ENCODE measurements at places on chromosomes 11 and 22.

DNA sequence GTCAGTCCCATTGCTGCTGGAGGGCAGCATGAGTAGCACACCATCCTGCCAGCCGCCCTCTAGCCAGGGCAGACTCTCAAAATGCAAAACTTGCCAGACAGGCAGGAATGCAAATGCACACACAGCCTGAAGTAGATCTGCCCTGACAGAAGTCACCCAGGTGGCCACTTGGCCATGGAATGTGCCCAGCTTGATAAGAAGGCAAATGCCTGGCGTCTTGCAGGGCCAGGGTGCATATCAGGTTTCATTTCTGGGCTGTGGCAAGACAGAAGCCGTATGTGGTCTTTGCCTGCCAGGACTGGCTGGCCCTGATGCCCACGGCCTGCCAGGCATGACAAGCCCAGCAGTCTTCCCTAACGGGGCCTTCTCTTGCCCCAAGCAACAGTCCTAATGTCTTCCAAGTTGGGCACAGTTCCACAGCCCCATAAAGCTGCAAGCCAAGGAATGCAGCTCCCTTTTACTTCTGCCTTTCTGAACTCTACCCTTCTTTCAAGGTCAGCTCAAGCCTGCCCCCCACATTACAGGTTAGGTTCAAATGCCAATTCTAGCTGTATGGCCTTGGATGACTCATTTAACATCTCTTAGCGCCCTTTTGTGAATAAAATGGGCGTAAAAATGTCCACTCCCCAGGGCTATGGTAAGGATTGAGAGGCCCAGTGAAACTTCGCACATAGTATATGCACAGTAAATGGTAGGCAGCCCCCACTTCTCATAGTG lies 29.7 kb downstream of the POU2AF3 start:
- DNase-seq, result no peak

- DNase-seq, result no peak
Measured at GRCh38 chr11:67421430-67422031, 6.1 kb downstream of the CARNS1 start.

DNA sequence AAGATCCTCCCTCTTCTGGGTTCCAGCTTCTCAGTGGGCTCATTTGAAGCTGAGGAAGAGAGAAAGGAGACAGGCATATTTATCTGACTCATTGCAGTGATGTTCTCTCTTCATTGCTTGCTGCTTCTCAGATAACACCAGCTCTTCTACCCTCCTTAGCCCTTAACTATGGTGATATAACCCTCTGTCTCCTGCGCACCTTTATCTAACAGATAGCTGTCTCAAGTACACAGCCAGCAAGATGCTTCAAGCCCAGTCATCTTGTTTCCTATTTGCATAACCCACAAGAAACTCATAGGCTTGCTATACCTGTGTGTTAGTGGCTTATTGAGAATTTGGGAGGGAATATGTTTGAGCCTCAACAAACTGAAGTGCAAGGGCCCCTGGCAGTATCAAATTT lies 12.6 kb downstream of the PRSS23 start:
- DNase-seq, result no peak

GRCh38 chr11:472272-472671 lies 22.2 kb downstream of the PTDSS2 start:
- DNase-seq, result peak; percentile 49

DNA sequence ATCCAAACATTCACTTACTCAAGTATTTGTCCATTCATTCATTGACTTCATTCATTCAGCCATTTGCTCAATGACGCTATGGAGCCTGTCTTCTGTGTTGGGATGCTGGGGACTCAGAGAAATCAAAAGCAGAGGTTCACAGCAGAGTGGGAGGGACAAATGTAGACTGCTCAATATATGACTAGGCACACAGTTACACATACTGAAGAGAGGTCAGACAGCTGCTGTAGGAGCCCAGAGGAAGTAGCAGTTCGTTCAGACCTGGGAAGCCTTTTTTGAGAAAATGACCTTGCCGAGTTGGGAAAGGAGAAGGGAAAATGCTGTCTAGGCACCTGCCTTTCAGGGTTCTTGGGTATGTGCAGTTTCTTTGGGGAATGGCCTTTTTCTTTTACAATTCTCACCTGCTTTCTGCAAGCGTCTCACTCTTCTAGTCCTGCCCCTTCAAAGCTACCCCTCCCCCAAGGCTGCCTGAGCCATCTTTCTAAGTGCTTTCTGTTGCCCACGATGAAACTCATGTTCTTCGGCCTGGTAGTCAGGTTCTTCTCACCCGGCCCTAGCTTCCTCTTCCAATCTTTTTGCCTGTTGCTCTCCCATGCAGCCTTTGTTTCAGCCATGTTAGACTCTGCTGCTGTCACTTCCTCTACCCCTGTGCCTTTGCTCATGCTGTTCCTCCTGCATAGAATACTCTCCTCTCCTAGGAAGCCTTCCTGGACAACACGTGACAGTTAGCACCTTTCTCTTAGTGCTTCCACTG lies 4.2 kb upstream of the UVRAG start:
- DNase-seq, result no peak

GRCh38 chr11:126363706-126364248 lies 8.3 kb downstream of the ST3GAL4 start:
- no peak for DNase-seq

- DNase-seq, result no peak
Measured at GRCh38 chr22:39991159-39991860, 3.4 kb upstream of the FAM83F start.

GRCh38 chr11:121426476-121427399 lies 25.4 kb upstream of the SORL1 start:
- peak; percentile 78 for DNase-seq

GRCh38 chr11:110295531-110296225 lies 736 bp downstream of the RDX start:
- DNase-seq, result peak; percentile 64

DNA sequence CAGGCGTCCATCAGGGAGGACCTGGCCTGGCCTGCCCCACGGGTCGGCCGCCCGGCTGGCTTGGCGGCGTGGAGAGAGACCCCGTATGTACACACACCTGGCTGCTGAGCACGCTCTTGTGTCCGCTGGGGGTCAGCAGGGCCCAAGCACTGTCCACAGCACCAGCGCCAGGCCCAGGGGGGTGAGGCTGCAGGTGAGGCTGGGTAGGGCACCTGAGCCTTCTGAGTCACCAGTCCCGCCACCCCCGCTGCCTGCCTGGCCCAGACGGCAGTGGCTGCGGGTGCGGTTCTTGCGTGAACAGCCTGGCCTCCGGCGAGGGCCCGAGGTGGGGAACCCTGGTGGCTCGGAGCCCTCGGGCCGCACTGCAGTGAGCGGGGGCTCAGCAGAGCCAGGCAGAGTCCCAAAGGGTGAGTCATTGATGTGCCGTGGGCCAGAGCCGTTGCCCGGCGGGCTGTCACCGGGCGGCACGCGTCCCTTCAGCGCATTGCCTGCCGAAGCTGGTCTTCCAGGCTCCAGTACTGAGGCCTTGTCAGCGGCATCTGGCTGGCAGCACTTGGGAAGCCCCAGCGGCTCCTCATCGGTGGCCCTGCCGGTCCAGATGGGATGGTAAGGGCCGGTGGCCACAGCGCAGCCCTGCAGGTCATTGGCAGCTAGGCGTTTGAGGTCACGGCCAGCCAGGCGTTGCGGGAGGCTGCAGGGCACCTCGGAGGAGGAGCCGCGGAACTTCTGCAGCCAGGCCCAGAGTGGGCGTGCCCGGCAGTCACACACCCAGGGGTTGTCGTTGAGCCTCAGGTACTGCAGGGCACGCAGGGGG lies 26.3 kb downstream of the RTN4R start:
- DNase-seq, result no peak

- DNase-seq, result no peak
Measured at GRCh38 chr22:30021881-30022619, 58.2 kb upstream of the HORMAD2 start.

GRCh38 chr11:11789735-11790369 lies 51.9 kb upstream of the USP47 start:
- no peak for DNase-seq

GRCh38 chr11:64791781-64792291 lies 11.2 kb downstream of the MAP4K2 start:
- DNase-seq, result no peak

DNA sequence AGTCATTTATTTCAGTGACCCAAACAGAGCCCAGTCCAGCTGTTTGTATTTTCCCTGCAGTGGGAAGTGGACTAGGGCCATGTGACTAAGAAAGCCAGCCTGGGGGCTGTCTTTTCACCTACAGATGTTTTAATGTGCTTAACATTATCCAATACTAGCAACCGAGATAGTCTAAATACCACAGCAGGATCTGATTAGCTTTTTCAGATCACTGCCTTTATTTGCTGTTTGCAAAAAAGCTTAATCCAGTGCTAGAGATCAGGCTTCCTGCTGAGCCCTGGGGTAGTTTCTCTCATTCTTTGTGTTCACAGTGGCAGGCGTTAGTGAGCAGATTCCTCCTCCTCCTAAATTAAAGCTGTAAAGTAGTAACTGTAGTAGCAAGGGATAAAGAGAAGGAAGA lies 35.0 kb downstream of the ZC3H12C start:
- no peak for DNase-seq

GRCh38 chr11:16279524-16279923 lies 76.8 kb downstream of the SOX6 start:
- no peak for DNase-seq

DNA sequence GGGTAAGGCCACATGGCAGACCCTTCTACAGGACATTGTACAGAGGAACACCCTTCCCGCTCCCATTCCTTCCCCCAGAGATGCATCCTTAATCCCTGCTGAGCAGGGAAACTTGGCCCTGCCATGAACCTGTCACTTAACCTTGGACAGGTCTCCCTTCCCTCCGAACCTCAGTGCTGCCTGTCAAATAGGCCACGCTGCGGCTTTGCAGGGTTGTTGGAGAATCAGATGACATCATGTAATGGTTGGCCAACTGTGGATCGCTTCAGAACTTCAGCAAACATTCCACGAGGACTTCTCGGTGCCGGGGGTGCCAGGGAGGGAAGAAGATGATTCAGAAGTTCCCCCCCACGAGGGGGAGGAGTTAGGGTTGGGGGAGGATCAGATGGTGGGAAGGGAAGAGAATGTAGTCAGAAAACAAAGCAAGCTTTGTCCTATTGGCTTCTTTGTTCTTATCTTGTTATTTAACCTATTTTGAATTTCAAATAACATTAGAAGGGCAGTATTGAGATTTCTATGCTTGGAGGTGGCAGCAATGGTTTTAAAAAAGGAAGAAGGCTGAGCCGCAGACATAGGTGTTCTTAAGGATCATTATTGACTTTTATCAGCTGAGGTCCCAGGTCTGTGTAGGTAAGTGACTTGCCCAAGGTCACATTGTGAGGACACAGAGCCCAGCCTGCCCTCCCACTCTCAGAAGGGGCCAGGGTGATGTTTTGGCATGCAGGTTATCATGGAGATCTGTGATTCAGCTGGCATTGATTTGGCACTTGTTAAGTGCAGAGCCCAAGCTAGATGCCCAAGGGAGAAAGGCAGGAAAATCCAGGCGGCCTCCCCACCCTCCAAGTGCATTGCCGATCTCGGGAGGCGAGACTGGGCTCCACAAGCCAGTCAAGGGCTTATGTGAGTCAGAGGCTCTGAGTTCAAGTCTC lies 3.1 kb downstream of the CDC42EP1 start:
- DNase-seq, result no peak

DNA sequence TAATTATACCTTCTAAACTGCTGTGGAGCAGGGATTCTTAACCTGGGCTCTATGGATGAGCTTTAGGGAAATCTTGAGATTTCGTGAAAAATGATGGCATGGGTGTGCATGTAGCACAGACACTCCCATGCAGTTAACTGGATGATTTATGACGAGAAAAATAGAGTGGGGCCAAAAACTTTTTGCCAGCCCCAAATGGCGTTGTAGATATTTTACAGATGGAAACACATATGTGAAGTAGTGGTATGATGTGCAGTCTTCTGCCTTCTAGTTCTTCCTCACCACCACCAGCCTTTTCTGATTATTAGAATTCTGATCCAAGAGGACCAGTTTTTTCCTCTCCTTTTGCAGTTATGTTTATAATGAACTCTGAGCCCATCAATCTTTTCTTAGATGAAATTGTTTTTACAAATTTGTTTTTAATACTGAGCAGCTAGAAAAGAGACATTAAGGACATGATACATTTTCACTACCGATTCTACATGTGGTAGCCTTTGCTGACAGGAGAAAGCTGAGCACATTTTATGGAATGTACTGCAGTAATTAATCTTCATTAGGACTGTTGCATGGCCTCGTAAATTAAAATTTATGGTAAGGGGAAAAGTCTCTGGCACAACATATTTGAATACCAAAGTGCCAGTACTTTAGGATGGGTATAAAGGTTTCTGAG lies 261.4 kb downstream of the DDX10 start:
- no peak for DNase-seq

GRCh38 chr11:882596-882995 lies 28.0 kb downstream of the CHID1 start:
- DNase-seq, result no peak

DNA sequence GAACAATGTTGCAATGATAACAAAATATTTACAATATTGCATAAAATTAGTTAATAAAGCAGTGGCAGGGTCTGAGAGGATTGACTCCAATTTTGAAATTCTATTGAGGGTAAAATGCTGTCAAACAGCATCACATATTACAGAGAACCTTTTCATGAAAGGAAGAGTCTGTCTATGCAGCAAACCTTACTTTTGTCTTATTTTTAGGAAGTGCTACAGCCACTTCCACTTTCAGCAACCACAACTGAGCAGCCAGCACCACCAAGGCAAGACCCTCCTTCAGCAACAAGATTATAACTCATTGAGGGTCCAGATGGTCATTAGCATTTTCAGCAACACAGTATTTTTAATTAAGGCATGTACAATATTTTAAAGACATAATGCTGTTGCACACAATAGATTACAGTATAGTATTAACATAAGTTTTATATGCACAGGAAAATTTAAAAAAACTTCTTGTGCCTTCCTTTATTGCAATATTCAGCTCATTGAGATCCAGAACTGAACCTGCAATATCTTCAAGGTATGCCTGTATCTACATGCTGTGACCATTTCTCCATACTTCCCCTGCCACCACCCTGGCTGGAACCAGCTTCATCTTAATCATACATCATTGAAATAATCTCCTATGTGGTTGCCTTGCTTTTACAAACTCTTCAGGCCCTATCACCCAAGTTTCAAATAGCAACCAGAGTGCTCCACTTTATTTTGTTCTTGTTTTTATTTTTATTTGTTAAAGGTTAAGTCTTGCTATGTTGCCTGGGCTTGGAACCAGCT lies 711.2 kb downstream of the KCNA4 start:
- no peak for DNase-seq

- DNase-seq, result no peak
Measured at GRCh38 chr11:119722281-119722794, 6.7 kb downstream of the NECTIN1 start.

- DNase-seq, result no peak
Measured at GRCh38 chr11:37558619-37559210, 960.7 kb upstream of the RAG2 start.

- DNase-seq, result no peak
Measured at GRCh38 chr11:124899383-124900145, 1.9 kb upstream of the ROBO4 start.

All from H1 (cell line).